Brain microvascular endothelial cell (primary cell): ENCODE measurements at places on chromosomes 16 and 17.

DNA sequence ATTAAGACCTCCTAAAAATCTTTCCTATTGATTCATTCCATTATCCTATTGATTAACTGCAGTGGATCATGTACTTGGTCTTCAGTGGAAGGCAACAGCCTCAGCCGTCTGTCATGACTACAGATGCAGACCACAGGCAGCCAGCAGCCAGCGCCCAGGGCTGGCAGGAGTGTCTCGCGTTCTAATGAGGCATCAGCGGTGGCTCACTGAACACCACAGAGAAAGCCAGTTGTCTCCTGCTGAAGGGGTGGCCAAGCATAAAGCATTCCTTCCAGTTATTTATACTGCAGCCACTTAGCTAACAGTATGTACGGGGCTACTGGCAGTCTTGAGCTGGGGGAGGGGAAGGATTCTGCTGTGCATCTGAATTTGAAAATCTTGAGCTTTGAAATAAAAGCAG is 214.3 kb downstream of the IRX3 start:
- DNase-seq, result no peak

DNA sequence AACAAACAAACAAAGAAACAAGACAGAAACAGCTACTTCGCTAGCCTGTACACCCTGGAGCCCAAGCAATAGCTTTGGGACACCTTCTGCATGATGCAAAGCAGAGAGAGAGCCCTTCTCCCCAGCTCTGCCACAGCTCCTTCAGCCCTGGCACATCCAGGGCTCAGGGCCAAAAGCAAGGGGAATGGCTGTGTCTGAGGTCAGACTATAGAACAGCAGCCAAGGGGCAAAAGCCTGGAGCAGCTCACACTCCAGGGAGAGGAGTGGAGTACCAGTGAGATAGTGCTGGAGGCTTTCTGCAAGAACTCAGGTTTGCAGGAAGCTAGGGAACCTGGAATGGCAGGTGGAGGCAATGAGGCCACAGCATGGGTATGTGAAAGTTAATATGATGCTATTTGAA is 11.6 kb upstream of the SEPHS2 start:
- no peak for DNase-seq

- no peak for DNase-seq
These were observed 568.6 kb upstream of the KIF2B start for GRCh38 chr17:53253956-53254597.

DNA sequence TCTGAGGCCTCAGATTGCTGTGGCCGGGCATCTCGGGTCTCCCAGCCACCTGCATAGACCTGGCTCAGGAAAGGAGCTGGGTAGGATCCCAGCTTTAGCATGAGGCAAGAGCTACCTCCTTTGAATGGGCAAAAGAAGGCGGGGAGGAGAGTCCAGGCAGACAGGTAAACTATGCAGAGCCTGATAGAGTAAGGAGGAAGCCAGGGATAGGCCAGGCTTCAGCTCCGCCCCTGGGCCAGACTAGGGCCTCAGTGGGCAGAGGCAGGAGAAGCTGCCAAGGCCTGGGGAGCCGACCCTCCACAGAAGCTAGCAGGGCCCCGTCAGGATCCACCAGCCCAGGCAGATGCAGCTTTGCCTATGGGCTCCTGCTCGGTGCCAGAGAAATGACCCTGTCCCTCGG is 22.6 kb upstream of the UBE2G1 start:
- no peak for DNase-seq

- no peak for DNase-seq
These were observed 80.3 kb upstream of the CRHR1 start for GRCh38 chr17:45703806-45704205.

DNA sequence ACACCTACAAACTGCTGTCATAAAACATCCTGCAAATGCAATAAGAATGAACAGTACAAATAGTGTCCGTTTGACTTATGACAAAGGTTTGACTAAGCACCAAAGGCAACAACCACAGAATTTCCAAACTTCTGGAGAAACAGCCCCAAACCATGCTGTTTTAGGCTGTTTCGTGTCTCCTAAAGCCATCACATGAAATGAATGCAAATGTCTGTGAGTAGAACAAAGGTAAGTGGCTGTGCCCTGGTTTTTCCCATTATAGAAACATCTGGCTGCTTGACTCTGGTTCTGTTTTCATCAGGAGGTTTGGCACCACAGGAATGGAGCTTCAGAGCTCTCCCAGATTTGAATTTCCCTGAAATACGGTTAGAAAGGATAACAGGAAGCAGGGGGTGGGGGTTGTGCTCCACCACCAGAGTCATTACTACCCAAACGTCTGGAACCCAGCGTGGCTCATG is 4.6 kb upstream of the EMP2 start:
- peak; percentile 4 for DNase-seq

DNA sequence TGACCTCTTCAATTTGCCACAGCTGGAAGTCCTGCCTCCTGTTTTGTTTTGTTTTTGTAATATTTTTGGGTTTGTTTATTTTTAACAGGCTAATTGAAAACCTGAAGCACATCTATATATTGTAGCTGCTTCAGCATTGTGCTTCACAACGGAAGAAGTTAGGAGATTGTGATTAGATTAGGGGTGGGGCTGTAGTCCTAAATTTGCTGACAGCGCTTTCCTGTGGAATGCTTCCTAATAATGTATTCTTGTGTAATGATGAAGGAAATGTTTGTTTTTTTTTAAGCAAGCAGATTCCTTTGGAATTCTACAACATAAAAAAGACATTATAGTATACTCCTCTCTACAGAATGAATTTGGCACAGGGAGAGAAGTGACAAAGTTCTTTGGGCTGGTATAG is 70.1 kb downstream of the NLK start:
- peak; percentile 1 for DNase-seq

- no peak for DNase-seq
These were observed 151.5 kb downstream of the LGALS9B start for GRCh38 chr17:20315821-20316220.

DNA sequence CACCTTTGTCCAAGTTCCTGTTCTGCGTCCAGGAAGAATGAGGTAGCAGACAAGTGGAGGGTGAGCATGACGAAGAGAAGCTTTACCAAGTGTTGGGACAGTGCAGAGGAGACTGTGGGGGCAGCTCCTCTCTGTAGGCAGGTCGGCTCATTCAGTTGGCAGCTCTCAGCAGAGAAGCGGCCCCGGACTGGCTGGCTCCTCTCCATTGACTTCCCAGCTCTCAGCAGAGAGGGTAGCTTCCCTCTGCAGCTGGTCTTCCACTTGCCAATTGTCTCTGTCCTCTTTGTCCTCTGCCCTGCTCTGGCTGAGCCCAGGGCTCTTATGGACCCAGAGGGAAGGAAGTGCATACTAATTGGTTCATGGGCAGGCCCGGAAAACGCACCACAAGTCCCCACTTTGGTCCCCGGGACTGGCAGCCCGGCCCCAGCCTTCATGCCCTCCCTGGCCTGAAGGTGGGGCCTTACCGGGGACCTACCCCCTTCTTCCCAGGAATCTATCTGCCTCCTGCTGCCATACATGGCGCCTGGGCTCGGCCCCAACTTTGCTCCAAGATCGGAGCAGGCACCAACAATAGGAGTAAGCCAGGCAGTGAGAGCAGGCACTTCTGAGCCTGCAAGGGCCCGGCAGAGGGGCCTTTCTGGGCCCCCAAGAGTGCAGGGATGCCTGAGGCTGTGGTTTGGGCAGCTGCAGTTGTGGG is 10.1 kb downstream of the KCTD5 start:
- no peak for DNase-seq

GRCh38 chr17:75237100-75238014 is 24.0 kb downstream of the GGA3 start:
- DNase-seq, result no peak

DNA sequence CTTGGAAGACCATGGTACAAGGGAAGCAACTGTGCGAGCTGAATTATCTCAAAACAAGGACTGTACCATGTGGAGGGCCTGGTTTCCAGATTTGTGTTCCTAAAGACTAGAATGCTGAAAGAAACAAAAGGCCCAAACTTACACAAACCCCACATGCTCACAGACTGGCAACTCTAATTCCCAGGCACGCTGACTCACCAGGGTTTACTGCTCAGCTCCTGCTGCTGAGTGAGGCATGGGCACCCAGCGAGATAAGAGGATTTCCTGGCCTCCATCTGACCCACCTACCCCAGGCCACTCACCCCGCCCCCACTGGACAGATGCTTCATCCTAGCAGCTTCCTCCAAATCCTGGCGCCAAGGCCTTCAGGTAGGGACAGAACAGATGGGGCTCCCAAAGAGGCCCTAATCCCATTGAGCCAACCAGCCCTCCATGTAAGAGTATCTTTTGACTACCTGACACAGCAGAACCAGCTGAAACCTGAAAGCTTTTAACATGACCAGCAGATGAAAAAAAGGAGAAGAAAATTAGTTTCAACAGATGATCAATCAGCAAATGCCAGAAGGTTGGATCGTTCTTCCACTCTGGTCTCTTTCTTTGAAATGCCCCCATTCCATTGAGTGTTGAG is 33.9 kb downstream of the DCUN1D3 start:
- DNase-seq, result peak; percentile 79

GRCh38 chr16:55390630-55391237 is 66.7 kb downstream of the IRX6 start:
- DNase-seq, result no peak

DNA sequence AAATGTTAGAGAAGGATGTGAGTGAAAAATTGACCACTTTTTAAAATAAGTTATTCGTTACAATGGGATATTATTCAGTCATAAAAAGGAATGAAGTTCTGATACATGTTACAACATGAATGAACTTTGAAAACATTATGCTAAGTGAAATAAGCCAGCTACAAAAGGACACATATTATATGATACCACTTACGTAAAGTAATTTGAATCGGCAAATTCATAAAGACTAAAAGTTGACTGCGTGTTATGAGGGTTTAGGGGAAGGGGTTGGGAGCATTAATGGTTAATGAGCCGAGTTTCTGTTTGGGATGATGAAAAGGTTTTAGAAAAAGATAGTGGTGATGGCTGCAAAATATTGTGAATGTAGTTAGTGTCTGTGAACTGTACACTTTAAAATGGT is 73.1 kb downstream of the USP32 start:
- DNase-seq, result no peak

GRCh38 chr17:2064520-2064971 is 9.6 kb downstream of the HIC1 start:
- DNase-seq, result peak; percentile 52

GRCh38 chr16:70685061-70685937 is 554 bp downstream of the MTSS2 start:
- no peak for DNase-seq

- no peak for DNase-seq
These were observed 44.2 kb downstream of the HELZ start for GRCh38 chr17:67200727-67201301.
